ENCODE measurements at places on chromosomes 13 and 19. TPM values are rescaled to one million over a fixed set of nuclear protein-coding genes. Genes with fewer than 3 reads are reported as not detected.

- no peak for DNase-seq
These were observed 30.7 kb downstream of the PBX4 start for GRCh38 chr19:19587771-19588170.

HSPH1 gene
- 74.7 TPM for total RNA-seq

GRCh38 chr13:61664801-61665705, 249.4 kb upstream of the PCDH20 start:
- no peak for DNase-seq

- no peak for DNase-seq
These were observed 2590.1 kb downstream of the PCDH9 start for GRCh38 chr13:64640002-64640401.

GRCh38 chr19:33496038-33496895, 25.3 kb downstream of the PEPD start:
- DNase-seq: no peak

DNA sequence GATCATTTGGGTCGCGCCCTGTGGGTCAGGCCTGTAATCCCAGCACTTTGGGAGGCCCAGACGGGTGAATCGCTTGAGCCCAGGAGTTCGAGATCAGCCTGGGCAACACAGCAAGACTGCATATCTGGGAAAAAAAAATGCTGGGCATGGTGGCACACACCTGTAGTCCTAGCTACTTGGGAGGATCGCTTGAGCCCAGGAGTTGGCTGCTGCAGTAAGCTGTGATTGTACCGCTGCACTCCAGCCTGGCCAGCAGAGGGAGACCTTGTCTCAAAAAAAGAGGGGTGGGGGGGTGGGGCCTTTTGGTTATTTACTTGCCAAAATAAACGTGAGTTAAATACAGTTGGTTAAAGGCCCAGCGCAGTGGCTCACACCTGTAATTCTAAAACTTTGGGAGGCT, 9.8 kb upstream of the ZNF544 start:
- no peak for DNase-seq

Measured in Right ventricle myocardium inferior (tissue), 1 donor.